Stimulated activated CD4-positive, alpha-beta T cell treated with anti-CD3 and anti-CD28 coated beads, Interleukin-15, amount 100 ng/mL, for 24 hours (primary cell): ENCODE measurements at places on chromosomes 6 and 20.

GRCh38 chr20:61447952-61448351 is 195.9 kb downstream of the CDH4 start:
- no peak for DNase-seq

DNA sequence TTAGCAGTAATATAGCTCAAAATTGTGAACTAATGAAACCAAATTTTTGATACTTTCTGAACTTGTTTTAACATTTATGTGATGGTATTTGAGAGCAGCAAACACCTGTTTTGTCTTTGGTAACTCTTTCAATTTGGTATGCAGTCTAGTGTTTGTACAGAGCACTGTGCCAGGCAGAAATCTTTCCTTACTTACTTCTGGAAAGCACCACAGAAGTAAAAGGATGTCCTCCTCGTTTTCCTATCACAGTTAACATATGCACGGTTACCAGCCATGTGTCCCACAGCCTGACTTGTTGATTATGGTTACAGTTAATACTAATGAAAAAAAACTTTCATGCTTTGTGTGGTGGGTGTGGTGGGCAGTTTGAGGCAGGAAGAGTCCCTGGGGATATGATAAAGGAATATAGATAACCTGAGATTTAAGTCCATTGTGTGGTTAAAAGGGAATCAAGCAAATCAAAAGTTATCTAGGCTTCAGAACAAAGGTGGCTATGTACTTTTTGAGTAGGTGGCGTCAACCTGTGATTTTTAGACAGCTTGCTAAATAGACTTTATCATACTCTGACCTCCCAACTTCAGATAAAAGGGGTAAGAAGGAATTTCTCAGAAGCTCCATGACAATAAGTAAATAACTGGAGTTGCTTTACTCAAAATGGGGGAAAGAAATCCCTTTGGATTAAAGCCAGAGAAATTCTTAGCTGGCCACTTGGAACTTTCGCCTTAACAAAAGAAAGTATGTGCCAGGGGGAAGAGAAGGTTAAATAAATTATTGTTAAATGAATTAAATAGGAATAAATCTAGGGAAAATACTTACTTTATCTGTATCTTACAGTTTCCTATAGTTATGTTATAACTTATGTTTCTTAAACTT is 20.1 kb upstream of the COL10A1 start:
- DNase-seq: no peak

- peak; percentile 65 for DNase-seq
Observed at GRCh38 chr6:85464260-85464644, 14.4 kb downstream of the NT5E start.

GRCh38 chr20:62805155-62805710 is 598 bp downstream of the OGFR start:
- DNase-seq: peak; percentile 57

GRCh38 chr6:56288347-56288746 is 41.0 kb upstream of the COL21A1 start:
- DNase-seq: no peak
